ENCODE measurements at places on chromosomes 2 and 18. TPM values are rescaled to one million over a fixed set of nuclear protein-coding genes. Genes with fewer than 3 reads are reported as not detected.

Gene RBFA
- 30.8 TPM for total RNA-seq

Gene CCL20
- total RNA-seq = not detected

Gene PKDCC
- total RNA-seq = 89.2 TPM

Gene C1GALT1C1L
- 1.0 TPM for total RNA-seq

Gene THOC1
- 59.5 TPM for total RNA-seq

Gene KCNJ3
- total RNA-seq = 4.2 TPM

Gene SLC8A1
- total RNA-seq = 45.9 TPM

Gene MGAT4A
- 6.3 TPM for total RNA-seq

Gene REL
- total RNA-seq = 6.8 TPM

Gene CYP1B1
- 4.7 TPM for total RNA-seq

Gene RAB6C
- total RNA-seq = not detected

Gene LINC00305
- not detected for total RNA-seq
